ENCODE measurements at places on chromosomes 5 and 9. TPM values are rescaled to one million over a fixed set of nuclear protein-coding genes. Genes with fewer than 3 reads are reported as not detected.

DNA sequence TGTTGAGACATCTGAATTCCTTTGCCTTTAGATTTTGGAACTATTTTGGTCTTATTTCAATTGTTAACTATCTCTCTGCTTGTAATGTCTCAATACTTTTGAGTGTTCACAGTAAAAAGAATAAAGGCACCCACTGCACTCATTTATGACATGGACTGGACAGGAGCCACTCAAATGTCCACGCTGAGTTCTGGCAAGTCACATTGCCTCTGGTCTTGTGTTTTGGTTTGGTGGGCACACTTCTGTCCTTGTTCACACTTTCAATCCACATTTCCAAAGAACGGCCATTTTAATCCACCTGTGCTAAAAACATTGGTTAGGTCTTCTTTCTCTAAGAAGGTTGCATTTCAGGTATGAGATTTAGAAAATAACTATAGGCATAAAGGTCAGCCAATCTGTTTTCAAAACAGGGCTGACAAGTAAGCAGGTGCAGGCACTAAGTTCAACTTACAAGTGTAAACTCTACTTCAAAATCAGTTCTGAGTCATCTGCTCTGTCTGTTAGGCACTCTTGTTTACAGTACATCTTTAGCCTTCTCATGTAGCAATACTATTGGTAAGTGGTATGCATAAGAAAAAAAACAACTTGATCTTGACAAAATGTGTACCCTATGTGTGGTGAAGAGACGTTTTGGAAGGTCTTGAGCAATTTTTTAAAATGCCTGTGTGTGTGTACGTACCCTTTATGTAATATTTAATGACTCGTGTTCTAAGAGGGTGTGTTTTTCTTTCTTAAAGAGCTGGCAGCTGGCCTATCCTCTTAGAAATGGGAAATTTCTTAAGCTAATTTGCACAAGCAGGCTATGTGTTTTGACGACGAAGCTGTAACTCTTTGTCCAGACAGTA is 31.5 kb upstream of the ZFAND5 start:
- no peak for DNase-seq

DNA sequence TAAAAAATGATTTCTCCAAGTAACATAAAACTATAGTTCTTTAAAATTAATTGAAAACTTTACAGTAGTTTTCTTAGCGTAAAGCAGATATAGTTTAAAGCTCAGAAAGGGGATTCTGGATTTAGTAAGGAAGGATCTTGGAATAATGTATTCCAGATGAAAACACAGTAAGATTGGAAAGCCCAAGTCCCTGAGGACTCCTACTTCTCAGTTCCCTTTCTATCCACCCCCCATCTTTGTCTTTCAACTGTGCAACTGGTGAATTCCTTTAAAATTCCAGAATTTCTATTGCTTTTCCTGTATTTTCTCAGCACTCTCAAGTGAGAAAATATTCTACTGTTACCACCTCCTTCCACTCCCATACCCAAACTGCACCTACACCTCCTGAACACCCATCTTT is 184.5 kb upstream of the FBN2 start:
- no peak for DNase-seq

- no peak for DNase-seq
Measured at GRCh38 chr9:83714329-83714728, 6.6 kb upstream of the UBQLN1 start.

DNA sequence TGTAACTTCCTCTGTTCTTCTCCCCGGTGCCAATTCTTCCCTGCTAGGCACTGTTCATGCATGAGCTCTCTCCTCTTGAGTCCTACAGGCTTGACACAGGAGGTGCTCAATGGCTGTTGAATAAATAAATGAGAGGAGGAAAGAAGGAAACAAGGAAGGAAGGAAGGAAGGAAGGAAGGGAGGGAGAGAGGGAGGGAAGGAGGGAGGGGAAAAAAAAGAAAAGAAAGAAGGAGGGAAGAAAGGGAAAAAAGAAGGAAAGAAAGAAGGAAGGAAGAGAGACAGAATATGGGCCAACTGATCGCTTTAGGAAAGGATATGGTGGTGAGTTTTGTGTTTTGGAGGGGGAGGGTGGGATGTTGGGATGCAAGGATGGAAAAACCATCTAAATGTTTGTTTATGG is 6.4 kb downstream of the KCNMB1 start:
- no peak for DNase-seq

The CATSPER3 gene
- 0.34 TPM for total RNA-seq

The LRSAM1 gene
- 26.6 TPM for total RNA-seq

The NTNG2 gene
- total RNA-seq, result 3.8 TPM

The DBH gene
- total RNA-seq, result not detected

The AGXT2 gene
- total RNA-seq, result not detected

Measured in activated T-helper 2 cell treated with anti-CD3 and anti-CD28 coated beads, Interferon-gamma antibody, Interleukin-2, Interleukin-4, amounts not matched to agents 10 μg/mL and 5 μg/mL and 100 μg/mL, durations not matched to agents 14 hours and 24 hours and 36 hours (primary cell).